COLO829 (cell line): ENCODE measurements at places on chromosomes 5 and 9.
A peak's percentile ranks its signal among the peaks of the same experiment; 100 is the strongest.

DNA sequence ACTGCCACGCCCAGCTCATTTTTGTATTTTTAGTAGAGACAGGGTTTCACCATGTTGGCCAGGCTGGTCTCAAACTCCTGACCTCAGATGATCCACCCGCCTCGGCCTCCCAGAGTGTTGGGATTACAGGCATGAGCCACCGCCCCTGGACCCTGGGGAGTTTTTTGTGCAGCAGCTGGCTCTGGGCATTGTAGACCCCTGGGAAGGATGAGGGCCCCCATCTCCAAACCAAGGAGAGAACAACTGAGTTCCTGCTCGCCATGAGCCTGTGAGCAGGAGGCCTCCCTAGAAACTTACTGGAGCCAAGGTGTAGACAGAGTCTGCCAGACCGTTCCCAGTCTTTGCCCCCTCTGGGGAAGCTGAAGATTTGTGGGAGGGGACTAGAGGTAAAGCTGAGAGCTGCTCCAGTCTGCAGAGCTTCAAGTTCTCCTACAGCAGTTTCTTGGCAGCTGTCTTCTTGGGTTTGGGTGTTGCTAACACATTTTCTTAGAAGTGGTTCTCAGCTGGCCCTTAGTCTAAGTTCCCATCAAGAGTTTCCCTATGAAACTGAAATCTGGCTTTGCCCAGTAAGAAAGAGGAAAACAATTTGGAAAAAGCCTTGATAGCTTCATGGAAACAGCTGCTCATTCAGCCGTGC is 12.4 kb downstream of the NUDT2 start:
- no peak for DNase-seq

GRCh38 chr5:92884469-92884868 is 696.5 kb downstream of the NR2F1-AS1 start:
- DNase-seq, result no peak

DNA sequence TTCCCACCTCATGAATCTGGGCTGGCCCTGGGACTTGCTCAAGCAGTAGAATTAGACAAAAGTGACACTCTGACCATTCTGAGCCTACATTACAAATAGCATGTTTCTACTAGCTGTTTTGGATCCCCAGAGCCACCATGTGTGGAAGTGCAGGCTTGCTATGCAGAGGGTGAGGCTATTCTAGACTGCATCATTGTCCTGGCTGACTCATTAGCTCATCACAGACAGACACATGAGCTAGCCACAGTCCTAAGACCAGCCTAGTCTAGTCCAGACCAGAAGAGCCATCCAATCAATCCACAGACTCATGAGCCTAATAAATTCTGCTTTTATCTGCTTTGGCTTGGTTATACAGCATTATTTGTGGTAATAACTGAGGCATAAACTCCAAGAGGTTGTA is 351.9 kb downstream of the PRELID2 start:
- DNase-seq, result no peak

DNA sequence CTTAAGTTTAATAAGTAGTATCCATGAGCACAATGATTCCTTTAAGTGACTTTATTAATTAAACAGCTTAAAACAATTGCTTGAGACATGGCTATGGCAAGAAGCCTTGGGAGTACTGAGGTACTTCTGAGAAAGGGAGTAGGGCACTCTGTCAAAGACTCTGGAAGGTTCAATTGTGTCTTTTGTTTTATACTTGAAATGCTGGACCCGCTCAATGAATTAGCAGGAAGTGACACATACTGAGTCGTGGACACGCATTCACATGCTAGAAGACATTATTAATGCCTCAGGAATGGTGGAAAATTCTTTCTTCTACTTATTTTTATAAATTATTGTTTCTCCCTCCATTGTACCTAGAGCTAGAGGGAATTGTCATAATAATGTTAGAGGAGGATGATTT is 347.3 kb upstream of the ZNF608 start:
- DNase-seq, result peak; percentile 69

- no peak for DNase-seq
These were observed 36.9 kb downstream of the ANKRD33B start for GRCh38 chr5:10600626-10601245.

- DNase-seq, result no peak
These were observed 14.3 kb upstream of the PDCD6 start for GRCh38 chr5:257148-257547.

DNA sequence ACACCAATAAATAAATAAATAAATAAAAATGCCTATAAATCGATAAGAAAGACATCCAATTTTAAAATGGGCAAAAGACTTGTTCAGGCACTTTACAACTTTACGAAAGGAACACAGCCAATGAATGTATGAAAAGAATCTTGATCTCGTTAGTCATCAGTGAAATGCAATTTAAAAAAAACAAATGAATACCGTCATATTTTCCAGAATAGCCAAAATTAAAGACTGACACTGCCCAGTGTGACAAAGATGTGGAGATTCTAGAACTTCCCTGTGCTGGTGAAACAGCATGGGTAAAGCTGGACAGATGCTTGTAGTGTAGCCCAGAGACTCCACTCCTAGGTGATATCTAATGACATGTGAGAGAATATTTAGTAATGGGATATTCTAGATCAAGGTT is 127.1 kb downstream of the GOLPH3 start:
- no peak for DNase-seq

DNA sequence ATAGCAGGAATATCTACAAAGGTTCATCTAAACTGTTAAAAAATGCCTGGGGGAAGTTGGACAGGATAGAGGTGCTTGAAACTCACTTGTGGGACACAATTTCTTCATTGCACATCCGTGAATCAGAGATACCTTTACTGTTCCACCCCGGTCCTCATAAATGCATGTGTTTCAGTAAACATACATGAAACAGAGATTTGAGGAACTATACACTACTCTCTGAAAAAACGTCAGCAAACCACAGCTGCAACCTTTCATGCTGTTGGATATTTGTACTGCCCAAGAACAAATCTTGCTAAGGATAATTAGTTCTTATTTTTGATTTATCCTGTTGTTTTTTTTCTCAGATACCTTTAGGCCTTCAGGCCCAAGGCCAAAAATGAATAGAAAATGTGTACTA is 337.3 kb downstream of the KDM4C start:
- no peak for DNase-seq
